ENCODE measurements at places on chromosomes 3 and 15. TPM values are rescaled to one million over a fixed set of nuclear protein-coding genes. Genes with fewer than 3 reads are reported as not detected.

LYZL4 gene
- total RNA-seq = not detected

CLDN16 gene
- not detected for total RNA-seq

CSNK1G1 gene
- total RNA-seq = 7.7 TPM

ZNF774 gene
- 2.2 TPM for total RNA-seq

DNA sequence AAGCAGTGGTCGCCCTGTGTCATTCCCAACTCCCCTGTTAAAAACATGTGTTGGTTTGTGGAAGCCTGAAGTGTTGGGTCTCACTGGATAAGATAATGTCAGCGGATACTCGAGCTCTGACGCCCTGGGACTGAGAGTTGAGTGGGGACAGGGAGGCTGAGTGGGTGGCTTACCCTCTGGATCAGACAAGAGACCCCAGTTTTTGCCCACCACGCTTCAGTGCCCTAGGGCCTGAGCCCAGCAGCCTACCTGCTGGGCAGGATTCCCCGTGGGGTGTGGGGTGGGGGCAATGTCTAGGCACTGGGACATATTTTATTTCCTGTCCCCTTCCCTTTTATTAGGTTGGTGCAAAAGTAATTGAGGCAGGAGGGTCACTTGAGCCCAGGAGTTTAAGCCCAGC lies 75.0 kb downstream of the SMAD6 start:
- no peak for DNase-seq

GRCh38 chr15:89904519-89904918 lies 8.2 kb downstream of the ARPIN start:
- DNase-seq = no peak

All from heart right ventricle (tissue), 16 donors.